Stimulated activated CD4-positive, alpha-beta T cell treated with anti-CD3 and anti-CD28 coated beads, Interleukin-1b, Interleukin-23, amount 100 ng/mL, for 24 hours (primary cell): ENCODE measurements at places on chromosomes 5 and 9.

GRCh38 chr5:172133359-172134029 lies 54.5 kb downstream of the STK10 start:
- peak; percentile 63 for DNase-seq

DNA sequence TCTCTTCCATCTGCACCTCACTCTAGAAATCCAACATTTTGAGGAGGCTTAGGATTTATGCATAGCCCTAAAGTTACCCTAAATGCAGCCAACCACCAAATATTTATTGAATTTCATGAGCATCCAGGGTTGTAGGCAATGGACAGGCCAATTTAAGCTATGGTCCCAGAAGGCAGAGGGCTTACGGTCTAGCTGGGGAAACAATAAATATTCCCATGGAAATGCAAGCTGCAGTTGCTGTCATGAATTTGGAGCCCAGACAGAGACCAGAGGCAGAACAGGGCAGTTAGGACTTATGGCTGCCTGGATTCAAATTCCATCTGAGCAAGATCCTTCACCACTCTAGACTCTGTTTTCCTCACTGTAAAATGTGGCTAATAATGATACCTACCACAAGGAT lies 9.1 kb upstream of the INSYN2B start:
- no peak for DNase-seq

DNA sequence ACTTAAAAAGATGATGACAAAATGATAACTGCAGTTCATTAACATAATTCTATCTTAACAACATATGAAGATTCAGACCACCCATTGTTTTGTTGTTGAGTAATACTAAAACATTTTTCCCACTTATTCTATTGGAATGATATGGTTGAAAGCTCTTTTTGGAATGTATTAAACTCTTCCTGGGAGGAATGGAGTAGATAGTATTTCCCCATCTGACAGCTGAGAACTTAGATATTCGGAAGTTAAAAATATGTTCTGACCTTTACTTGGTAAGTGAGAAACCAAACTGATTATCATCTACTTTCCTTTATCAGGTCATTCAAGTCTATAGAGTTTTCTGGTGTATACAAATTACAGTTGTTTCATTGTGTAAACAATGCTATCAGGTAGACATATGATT lies 452.9 kb downstream of the CSNK1G3 start:
- DNase-seq, result no peak

- DNase-seq, result no peak
Measured at GRCh38 chr5:101860563-101860962, 435.5 kb downstream of the SLCO4C1 start.

DNA sequence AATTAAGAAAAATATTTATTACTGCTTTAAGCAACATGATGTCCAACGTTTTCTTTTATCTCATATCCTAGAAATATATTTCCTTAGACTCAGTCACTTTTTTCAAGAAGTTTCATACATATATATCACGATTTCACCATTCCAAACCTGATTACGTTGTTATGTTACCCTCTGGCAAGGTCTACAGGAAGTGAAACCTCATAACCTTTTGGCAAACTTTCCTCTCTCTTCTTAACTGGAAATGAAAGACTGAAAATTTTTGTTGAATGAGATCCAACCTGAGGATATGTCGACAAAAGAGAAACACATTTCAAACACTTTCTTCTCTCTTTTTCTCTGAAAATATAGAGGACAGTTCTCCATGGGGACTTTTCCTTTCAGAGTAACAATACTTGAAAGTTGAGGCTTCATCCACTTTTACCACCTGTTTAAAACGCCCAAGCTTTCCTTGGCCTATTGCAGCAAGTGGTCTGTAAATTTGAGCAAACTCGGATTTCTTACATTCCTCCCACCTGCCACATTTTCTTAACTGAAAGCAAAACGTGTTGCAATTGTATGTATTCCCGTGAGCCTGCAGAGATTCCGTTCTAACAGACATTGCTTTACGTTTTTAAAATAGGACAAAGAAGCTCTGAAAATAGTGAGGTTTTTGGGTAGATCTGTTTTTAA lies 298.1 kb downstream of the CETN3 start:
- DNase-seq, result no peak

GRCh38 chr9:30116673-30117217 lies 2267.7 kb upstream of the ACO1 start:
- DNase-seq, result no peak

- no peak for DNase-seq
Measured at GRCh38 chr9:70444904-70445303, 30.4 kb upstream of the KLF9 start.

GRCh38 chr9:114000063-114000454 lies 78.0 kb downstream of the AMBP start:
- DNase-seq, result no peak

DNA sequence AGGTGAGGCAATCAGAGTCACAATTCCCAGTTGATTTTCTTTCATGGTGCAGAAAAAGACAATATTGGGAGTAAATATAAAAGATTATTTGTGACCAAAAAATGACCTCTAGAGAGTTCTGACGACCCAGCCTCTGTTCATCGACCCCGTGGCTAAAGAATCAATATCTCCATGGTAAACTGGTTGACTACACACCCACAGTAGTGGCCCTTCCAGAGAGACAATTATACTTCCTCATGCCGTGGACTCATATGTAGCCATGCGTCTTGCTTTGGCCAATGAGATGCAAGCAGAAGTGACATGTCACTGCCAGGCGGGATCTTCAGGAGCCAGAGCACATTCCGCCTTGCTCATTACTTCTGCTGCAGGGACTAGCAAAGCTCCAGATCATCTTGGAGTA lies 163.3 kb upstream of the RAD23B start:
- DNase-seq, result no peak

DNA sequence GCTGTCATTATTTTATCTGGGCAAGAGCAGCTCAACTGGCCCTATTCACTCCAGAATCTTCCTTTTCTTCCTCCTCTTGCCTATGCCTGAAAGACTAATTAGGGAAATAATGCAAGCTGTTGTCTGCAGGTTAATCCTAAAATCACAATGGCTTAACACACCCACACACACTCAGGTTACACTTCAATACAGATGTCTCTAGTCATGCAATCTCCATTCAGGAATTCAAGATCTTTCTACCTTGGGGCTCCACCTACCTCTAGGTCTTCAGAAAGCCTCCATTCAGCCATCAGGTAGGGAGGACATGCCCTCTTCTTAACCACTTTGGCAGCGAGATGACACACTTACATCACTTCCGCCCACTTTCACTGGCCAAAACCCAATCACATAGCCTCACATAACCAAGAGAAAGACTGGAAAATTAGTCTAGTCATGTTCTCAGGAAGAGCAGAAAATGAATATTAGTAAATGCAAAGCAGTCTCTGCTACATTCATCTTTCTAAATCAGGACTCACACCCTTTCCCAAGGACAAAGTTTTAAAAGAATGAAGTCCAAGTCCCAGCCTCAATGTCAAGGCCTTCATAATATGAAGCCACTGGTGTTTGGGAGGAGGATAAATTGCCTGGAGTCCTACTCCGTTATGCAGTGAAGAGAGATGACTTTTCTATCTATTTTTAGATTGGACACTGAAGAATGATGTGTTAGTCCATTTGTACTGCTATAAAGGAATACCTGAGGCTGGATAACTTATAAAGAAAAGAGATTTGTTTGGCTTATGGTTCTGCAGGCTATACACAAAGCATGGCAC lies 428.1 kb downstream of the EFNA5 start:
- no peak for DNase-seq

DNA sequence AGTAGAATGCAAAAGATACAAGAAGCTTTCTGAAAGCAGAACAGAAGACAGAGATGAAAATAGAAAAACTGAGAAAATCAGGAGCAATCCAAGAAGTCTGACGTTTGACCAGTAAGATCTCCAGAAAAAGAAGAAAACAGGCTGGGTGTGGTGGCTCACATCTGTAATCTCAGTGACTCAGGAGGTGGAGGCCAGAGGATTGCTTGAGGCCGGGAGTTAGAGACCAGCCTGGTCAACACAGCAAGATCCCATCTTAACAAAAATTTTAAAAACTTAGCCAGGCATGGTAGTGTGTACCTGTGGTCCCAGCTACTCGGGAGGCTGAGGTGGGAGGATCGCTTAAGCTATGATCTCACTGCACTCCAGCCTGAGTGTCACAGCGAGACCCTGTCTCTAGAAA lies 15.9 kb downstream of the RETREG1 start:
- DNase-seq, result no peak

DNA sequence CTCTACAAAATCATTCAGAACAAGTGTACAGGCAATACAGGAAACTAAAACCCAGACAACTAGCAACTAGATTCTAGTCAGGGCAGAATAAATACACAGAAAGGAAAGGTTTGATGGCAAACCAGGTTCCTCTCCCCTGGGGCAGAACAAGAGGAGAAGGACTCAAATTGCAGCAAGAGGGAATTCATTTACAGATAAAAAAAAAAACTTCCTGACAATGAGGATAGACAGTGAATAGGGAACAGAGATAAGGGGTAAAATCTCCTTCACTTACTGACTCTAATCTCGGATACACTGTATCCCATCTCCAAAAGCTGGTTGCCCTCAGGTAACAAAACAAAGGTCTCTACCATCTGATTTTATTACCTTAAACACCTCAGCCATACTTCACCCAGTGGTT lies 244.0 kb downstream of the SEC61B start:
- DNase-seq, result no peak

- DNase-seq, result no peak
Measured at GRCh38 chr5:132591145-132591544, 34.4 kb downstream of the RAD50 start.

DNA sequence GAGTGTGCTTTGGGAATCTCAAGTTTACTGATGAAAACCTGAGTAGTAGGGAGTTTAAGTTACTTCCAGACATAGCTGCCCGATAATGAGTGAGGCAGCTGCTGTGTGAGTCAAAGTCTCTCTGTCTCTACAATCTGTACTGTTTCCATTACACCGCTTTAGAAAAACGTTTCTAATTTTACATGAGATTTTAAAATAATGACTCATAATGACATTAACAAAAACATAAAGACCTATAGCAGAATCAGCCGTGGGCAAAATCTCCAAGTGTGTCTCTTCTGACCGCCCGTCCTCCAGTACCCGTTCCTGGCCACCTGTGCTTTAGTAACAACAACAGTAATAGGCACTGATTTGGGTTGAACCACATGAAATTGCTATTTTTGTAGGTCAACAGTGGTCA lies 69.6 kb upstream of the PRRC1 start:
- DNase-seq, result no peak

DNA sequence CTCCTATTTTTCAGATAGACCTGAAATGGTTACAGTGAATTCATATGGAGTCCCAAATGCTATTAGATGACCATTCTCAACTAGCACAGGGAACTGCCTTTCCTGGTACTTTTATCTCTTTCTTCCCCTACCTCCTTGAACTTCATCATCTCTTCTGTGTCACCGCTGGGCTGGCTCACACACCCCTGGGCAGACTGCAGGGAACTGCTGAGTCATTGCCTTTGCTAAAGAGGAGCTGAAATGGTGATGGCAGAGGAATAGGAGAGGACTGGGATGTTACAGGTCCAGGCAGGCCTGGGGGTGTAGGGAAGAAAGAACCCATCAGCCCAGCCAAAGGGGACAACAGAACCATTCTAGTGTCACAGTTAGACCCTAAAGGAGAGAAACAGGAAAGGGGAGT lies 322.3 kb downstream of the ASTN2 start:
- no peak for DNase-seq

DNA sequence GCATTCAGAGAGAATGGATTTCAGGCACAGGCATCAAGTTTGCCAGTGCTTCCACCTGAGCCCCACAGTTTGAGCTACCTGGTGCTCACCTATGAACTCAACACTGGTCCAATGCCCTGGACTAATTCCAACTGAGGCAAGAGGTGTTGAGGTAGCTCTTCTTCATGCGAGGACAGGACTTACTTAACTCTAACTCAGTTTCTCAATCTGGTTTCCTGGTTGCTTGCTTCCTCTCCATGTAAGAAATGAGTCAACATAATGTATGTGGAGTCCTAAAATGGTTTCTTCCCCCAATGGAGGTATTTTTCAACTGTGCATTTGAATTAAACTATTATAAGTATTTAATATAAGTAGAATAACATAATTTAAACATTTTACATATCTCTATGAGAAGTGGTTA lies 523.6 kb upstream of the DAB2 start:
- no peak for DNase-seq

DNA sequence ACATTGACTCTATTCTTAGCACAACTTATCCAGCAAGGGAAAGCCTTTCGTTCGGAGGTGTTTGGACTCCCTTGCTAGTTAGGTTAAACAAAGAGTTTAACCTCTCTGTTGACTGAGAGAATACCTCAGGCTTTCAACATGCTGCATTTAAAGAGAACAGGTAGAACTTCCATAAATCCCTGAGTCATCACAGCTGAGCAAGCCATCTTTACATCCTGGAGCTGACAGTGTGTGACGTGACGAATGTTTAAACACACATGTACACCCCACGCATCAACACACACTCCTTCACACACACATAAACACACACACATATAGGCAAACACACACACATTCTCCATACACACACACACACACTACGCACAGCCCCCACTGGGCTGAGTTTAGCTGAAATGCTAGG lies 152.8 kb downstream of the ADAMTS12 start:
- no peak for DNase-seq

GRCh38 chr9:108582726-108583125 lies 273.1 kb downstream of the ACTL7B start:
- DNase-seq, result no peak

DNA sequence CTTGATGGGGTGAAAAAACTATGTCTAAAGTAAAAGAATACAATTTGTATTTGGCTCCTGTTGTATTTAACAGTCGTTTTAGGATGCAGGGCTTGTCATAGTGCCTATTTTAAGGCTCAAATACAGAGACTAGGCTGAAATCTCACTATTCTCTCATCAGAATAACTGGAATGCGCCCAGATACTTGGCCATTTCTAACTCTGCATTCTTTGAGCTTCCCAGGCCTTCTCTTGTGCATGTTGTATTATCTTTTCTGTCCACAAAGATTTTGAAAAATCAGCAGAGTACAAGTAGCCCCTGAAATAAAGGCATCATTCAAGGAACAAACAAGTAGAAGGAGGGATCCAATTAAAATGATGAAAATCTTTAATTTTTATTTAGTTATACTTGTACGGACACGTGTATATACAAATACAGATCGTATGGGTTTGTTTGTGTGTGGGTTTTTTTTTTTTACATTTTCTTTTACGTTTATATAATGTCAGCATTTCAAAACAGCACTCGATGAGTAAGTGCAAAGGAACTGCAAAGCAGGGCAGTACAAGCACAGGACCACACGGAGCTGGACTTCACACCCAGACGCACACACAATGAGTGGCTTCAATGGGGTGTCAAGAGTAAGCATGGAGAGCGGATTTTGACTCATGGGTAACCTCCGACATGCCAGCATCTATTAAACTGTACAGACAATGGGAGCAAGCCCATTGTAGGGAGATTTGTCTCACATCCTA lies 294.0 kb downstream of the EFNA5 start:
- no peak for DNase-seq

GRCh38 chr5:57836921-57837320 lies 354.3 kb upstream of the ACTBL2 start:
- no peak for DNase-seq
